Stimulated activated CD8-positive, alpha-beta memory T cell treated with anti-CD3 and anti-CD28 coated beads, Interleukin-4, amount 100 ng/mL, for 48 hours (primary cell): ENCODE measurements at places on chromosomes 3 and 15.

DNA sequence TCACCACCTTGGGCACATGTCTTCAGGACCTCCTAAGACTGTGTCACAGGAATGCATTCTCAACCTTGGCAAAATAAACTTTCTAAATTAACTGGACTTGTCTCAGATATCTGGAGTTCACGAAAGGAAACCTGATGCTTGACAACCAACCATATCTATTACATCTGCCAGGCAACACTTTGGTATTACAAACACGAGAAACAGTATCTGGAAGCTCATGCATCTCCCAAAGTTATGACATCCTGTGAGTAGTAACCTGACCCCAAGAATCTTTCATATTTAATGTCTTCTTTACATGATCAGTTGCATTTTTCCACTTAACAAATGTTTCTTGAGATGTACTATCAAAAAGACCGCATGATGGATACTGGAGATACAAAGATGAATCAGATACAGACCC is 465.3 kb upstream of the AGTR1 start:
- DNase-seq = no peak

DNA sequence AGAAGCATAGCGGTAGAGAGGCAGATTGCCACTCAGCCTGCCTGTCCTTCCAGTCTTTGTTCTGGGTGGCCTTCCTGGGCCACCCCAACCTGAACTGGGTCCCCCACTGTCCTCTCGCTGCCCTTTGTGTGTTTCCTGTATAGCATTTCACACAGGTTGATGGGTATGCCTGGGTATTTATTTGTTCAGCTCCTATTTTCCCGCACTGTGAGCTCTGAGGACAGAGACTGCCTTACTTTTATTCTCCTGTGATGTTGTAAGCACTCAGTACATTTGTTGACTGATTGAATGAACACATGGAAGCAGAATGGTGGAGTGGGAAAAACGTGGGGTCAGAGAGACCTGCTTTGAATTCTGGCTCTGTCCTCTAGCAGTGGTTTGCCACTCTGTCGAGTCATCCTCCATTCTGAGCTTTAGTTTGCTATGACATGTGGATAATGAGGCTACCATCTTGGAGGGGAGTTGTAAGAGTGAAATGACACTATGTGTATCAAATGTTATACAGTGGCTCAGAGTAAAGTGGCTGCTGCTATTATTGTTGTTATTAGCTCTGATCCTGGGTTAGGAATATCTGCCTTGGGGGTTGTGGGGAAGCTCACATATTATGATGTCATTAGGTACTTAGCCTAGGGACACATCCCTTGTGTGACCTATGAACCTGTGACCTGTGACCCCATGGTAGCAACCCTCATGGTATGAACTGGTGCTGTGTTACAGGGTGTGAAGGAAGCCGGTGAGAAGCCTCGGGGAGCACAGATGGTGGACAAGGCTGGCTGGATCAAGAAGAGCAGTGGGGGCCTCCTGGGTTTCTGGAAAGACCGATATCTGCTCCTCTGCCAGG is 6.4 kb downstream of the PLEKHO2 start:
- no peak for DNase-seq

DNA sequence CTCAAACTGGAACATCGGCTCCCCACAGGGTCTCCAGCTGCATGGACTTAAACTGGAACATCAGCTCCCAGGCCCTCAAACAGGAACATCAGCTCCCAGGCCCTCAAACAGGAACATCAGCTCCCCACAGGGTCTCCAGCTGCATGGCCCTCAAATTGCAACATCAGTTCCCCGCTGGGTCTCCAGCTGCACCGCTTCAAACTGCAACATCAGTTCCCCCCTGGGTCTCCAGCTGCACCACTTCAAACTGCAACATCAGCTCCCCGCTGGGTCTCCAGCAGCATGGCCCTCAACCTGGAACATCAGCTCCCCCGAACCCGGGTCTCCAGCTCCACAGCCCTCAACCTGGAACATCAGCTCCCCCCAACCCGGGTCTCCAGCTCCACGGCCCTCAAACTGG is 82.0 kb downstream of the TFRC start:
- DNase-seq = no peak

DNA sequence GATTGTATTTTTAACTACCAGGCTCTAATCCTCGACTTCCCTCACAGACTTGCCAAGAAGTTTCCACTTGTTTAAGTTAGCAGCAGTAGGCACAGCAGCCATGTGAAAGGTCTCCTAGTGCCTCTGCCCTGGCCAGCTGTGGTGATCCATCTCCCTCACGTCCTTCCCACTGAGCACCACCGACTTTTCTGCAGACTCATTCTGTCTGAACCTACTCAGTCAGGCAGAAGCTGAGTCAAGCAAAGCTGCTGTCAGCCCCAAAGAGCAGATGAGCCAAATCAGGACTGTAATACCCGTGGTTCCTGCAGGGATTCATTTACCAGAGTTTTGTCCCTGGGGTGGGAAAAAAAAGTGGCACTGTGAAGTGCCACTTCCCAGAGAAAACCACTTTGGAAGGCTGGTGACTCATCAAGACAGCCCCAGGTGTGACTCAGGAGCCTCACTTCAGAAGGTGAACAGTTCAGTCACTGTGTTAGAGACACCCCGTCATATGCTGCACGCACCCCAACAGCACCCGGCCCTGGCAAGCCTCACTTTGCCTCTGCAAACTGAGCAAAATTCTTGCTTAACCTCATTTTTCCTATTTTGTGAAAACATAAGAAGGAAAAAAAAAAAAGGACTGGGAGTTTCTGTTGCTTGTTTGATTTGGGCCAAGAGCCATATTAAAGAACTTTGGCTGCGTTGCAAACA is 76.0 kb downstream of the WWTR1 start:
- no peak for DNase-seq

DNA sequence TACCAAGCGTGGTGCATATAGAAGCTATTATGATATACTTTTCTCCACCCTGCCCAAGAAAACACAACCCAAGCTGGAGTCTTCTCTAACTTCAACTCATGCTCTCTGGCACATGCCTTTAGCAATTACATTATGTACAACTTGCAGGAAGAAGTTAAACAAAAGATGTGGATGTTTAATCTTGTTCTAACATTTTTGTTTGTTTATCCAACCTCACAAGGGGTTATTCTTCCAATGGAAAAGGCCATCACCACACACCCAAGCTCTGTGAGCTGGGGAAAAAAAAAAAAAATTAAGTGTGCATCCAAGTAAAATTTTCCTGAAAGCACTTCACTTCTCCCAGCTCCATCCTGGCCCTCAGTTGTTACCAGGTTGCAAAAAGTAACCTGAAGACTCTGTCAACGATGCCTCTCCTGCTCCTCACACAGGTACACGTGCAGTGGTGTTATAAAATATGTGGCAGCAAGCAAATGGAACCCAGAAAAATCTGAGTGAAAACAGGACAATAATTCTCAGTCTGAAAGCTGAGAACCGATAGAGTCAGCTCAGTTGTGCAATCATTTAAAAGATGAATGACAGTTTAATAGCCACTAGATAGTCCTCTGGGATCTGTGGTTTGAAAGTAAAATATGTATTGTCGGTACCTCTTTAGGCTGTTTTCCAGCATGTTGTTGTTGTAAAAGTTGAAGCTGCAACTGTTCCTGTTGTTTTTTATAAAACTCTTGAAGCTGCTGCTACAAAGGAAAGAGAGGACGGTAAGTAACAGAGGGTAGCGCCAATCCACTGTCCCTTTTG is 531.4 kb downstream of the FOXP1 start:
- no peak for DNase-seq

DNA sequence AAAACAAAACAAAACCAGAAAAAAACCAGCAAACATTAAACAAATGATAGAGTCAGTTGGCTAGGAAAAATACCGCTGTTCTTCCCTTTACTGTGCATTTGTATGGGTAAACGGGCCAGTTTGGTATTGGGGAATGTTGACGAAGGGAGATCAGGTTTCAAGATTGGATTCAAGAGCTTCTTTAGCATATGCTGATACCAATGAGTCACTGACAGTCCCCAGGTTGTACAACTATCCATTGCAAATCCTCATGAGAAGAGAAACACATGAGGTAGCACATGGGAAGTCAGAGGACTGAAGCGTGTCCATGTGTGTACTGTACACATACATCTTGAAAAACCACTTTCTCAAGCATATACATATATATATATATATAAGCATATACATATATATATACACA is 25.6 kb downstream of the TIGIT start:
- no peak for DNase-seq

- DNase-seq = no peak
Observed at GRCh38 chr15:75131269-75131643, 70.4 kb upstream of the C15orf39 start.

- no peak for DNase-seq
Observed at GRCh38 chr3:193982258-193982659, 153.7 kb upstream of the HES1 start.

DNA sequence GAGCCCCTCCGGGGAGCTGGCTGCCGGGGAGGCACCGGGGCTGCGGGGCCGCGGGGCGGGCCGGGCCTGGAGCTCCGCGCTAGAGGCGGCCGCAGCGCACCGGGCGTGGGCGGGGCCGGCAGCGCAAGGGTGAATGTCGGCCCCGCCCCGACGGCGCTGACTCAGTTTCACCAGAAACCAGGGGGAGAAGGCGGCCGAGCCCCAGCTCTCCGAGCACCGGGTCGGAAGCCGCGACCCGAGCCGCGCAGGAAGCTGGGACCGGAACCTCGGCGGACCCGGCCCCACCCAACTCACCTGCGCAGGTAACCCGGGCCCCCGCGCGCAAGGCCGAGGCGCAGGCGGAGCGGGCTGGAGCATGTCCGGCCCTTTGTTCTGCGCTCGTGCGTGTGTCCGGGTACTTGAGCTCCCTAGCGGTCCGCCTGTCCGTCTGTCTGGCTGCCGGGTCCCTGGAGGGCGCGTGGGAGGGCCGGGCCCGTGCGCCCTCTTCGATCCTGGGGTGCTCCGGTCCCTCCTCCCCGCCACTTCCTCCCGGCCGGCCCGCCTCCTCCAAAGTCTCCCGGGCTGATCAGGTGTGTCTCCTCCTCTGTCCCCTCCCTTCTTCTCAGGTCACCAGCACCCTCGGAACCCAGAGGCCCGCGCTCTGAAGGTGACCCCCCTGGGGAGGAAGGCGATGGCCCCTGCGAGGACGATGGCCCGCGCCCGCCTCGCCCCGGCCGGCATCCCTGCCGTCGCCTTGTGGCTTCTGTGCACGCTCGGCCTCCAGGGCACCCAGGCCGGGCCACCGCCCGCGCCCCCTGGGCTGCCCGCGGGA is at the start of gene SPINT1:
TSS of gene SPINT1 (plus strand) at position 164 of the 811 bp plus-strand sequence. CDS start at position 671, 507 bp downstream.
- DNase-seq = peak; percentile 87

GRCh38 chr15:68231102-68231818 is 1.7 kb upstream of the CLN6 start:
- DNase-seq = no peak

DNA sequence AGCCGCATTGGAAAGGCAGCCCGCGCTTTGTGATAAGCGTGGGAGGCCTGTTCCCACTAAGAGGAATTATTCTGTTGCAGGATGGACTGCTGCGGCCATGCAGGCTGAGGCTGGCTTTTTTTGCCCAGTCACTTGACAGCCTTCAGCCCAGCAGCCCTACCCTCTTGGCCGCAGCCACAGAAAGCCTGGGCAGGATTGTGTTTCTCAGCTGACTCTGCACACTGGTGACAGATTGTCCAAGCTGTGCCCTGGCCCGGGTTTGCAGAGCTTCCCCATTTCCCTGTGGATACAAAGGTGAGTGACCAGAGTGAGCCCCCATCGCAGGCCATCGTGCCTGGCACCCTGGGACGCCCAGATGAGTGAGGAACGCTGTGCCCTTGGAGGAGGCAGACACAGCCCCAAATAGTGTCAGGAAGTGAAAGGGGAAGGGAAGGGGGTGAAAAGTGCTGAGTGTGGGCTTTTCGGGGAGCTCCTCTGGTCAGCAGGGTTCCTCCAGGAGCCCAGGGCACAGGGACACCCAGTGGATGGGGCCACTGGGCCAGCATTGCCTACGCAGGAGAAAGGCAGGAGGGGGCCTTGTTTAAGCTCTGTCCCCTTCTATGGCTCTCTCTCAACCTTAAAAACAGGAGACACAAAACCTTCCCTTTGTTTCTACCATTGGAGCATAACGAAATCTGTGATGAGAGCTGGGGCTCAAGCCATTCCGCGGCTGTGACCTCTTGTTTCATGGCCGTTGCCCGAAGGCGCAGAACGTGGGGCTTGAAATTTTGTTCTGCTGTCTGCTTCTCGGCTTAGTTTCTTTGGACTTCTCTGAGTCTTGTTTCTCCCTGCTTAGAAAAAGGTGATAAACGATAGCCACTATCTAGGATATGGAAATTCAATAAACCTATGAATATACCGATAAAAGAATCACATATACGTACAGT is 91.5 kb upstream of the MEF2A start:
- DNase-seq = no peak

- no peak for DNase-seq
Observed at GRCh38 chr3:59052803-59053411, 3.1 kb upstream of the CFAP20DC start.

DNA sequence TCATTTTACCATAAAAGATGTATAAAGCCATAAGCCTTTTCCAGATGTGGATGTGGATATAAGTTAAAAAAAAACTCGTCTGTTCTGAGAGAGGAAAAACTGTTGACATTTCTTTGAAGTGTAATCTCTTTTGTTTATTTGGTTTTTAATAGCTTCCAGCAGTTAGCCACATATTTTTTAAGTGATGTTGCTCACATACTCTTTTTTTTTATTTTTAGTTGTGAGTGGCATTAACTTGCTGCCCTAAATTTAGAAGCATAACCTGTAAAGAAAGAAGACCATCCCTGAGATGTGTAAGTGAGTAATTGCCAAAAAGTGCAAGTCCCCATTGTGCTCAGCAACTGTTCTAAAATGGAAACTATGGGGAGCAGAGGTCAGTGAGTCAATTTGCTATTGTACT is 415.9 kb upstream of the MDFIC2 start:
- no peak for DNase-seq

DNA sequence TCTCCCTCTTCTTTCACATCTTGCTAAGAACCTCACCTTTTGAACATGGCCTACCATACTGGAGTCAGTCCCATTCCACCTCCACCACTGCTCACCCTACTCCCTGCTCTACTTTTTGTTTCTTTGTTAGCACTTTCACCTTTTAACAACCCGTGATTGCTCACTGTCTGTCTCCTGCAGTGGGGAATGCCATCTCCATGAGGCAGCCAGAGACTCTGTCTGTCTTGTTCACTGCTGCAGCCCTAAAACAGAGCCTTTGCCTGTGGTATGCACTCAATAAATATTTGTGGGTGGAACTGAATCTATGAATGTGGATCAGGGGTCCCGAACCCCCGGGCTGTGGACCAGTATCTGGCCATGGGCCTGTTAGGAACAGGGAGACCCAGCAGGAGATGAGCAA is 16.5 kb upstream of the TLE3 start:
- no peak for DNase-seq

DNA sequence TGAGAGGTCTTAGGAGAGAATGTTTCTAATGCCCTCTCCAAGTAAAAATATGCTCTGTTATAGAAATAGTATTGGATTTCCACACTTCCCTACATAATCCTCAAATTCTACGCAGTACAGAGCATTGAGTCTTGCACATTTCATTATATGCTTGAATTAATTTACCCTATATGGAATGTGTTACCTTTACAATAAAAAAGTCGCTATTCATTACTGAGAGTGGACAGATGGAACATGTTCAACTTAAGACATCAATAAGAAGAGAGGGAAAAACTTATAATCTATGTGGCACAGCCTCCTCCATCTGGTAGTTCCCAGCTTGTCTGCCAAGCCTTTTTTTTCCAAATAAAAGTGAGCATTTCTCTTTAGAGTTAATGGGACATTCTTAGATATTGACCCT is 417.9 kb downstream of the MECOM start:
- no peak for DNase-seq
